ENCODE measurements at places on chromosomes 6 and 20.
A peak's percentile ranks its signal among the peaks of the same experiment; 100 is the strongest.

DNA sequence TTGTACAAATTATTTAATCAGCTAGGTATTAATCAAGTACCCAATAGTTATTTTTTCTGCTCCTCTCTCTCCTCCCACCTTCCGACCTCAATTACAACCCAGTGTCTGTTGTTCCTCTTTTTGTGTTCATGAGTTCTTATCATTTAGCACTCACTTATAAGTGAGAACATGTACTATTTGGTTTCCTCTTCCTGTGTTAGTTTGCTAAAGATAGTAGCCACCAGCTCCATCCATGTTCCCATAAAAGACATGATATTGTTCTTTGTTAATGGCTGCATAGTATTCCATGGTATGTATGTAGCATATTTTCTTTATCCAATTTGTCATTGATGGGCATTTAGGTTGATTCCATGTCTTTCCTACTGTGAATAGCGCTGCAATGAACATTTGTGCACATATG is 652.8 kb upstream of the CITED2 start:
- no peak for DNase-seq

GRCh38 chr6:33702345-33702977 is 9.0 kb downstream of the UQCC2 start:
- DNase-seq: no peak

DNA sequence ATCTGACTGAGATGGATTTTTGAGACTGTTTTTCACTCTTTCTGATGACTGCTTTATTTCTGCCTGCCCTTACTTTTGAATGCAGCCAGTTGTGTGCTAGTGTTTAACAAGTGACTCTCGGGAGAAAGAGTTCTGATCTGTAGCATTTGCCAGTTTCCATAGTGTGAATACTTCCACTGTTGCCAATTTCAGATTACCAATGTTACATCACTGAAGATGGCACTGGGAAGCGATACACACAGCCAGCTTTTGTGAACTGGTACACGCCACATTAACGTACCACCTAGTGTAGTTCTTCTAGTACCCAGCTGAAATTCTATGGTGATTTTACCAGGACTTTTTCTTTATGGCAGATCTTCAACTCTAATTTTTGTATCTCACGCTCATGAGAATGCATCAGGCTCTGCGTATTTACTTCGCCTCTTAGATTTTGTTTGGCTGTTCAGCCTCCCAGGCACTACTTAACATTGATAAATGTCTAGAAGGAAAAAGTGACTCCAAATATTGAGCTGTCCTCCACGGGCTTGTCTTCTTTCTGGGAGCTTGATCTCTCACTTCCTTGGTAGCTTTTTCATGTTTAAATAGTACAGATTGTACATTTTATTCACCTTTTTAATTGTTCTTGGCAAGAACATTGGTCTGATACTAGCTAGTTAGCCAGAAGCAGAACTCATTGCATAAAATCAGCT is 521.6 kb upstream of the SOX4 start:
- DNase-seq: no peak

GRCh38 chr6:90351696-90352095 is 55.1 kb upstream of the BACH2 start:
- DNase-seq: peak; percentile 38

- DNase-seq: no peak
These were observed 4.0 kb downstream of the VARS1 start for GRCh38 chr6:31791324-31792089.

- DNase-seq: no peak
These were observed 647.8 kb downstream of the CD109 start for GRCh38 chr6:74343804-74344203.

DNA sequence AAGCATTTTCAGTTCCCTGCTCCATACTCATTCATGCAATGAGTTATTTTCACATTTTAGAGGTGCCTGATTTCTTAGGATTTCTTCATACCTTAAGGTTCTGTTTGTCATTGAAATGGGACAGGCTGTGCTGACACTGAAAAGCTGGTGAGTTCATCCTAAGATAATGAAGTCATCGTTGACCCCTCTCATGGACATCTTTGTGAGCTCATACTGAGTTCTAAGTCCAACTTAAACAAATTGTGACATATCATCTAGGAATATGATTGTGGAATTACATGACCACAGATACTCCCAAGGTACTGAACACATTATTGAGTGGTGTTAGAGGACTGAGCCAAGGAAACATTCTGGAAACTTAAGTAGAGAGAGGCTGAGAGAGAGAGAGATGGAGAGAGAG is 224.8 kb upstream of the JAG1 start:
- DNase-seq: no peak
